ENCODE measurements at places on chromosomes 7 and 10.

GRCh38 chr10:43194266-43194665 lies 56.0 kb downstream of the CSGALNACT2 start:
- DNase-seq, result no peak

DNA sequence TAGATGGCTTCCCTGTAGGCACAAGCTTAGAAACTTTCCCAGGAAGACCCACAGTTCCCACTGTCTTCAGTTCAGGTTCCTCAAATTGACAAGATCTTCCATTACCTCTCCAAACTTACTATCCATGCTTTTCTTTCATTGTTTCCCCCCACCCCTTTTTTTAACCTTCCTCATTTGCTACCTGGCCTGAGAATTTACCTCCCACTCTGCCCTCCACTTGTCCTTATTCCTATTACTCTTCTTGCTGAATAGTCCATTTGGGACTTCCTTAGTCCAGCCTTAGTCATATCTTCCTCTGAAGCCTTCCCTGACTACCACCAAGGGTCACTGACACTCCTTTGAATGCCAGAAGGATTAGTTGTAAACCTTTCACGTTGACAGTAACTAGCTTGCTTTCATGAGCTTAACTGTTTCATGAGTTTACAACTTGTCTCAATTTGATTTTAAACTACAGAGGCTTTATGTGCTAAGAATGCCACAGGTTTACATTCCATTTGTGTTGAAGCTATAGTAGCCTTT lies 1.2 kb upstream of the CALU start:
- no peak for DNase-seq

DNA sequence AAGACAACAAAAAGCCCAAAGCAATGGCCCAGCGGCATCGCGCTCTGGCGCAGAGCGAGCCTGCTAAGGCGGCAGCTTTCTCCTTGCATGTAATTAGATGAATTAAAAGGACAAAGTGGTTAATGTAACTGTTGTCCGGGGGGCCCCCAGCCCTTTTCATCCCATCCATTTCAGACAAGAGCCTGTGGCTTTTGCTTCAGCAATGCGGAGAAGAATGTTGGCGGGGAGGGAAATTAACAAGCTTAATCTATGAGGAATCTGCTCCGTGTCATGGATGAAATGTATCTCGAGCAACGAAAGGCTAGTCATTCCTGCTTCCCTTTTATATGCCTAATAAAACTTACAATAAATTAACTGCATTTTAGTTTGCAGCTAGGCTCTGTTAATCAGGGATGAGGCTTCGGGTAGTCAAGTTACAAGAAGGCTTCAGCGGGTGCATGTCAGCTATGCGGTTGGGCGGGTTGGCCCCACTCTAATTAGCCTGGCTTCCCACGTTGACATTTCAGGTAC lies 203.3 kb downstream of the BUB3 start:
- DNase-seq, result no peak

DNA sequence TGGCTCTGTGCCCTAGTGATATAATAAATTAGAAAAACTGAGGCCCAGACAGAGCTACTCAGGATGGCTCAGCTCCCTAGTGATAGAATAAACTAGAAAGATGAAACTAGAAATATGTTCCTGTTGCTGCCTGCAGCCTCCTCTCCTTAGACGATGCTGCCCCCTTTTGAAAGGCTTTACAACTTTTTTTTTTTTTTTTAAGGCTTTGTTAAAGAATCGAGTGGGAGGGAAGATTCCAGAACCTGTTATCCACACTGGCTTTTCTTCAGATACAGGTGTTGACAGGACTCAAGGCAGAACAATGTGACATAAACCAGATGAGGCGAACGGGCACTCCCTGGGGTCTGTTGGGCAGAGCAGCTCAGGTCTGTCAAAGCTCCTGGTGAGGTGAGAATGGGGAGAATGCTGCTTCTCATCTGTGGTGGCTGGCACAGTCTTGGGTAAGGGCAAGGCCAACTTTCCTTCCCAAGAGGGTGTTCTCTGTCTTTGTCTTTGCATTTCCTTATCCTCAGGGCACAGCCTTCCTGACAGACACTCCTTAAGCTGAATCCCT lies 175.1 kb downstream of the COBL start:
- DNase-seq, result no peak

GRCh38 chr7:110454713-110455112 lies 636.2 kb upstream of the LRRN3 start:
- DNase-seq, result no peak

DNA sequence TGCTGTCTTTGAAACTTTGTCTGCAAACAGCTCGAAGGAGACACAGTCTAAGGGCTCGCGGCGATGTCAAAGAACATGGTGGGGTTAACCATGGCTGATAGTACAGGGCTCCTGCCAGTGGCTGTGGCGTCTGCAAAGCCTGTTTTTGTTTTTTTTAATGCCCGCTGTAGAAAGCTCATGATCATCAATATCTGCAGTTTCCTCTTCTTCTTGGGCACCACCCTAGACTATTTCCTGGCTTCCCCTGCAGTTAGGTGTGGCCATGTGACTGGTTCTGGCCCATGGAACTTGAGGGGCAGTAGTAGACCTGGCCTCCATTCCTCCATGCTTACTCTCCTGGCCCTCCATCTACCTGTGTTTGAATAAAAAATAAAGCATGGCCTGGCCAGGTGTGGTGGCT lies 21.8 kb upstream of the SAMD8 start:
- DNase-seq, result no peak

- no peak for DNase-seq
Observed at GRCh38 chr10:74006269-74006668, 8.4 kb downstream of the VCL start.

DNA sequence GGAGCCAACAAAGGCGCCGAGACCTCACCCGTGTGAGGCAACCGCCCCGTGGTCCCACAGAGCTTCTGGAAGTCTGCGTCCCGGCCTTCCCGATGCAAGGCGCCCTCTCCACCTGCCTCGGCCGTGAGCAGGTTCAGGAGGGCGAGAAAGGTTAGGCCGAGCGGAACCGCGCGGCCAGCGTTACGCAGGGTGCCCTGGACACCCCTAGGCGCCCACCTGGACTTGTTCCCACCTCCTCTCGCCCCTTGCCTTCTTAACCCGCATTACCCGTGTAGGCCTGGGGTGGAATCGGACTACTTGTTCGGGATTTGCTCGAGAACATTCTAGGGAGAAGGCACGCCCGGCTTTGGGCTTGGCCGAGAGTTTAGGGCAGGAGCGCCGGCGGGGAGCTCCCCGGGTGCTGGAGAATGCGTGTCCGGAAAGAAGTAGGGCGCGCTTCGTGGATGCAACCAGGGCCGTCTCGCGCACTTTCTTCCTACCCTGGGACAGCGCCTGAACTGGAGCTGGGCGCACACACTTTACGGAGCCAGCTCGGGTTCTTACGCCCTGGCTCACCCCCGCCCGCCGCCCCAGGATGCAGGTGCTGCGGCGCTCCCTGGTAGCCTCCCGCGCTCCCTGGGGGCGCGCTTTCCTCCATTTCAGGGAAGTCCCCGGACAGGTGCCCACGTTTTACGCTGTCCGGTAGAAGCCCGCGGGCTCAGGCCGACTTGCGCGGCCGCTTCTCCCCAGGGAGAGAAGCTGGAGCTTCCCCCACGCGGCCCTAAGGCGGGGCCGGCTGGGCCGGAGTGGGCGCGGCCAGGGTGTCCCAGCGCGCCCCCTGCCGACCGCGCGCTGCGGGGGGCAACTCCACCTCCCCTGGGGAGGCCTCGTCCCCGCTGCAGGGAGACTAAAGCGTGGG lies 74.5 kb downstream of the INSIG1 start:
- no peak for DNase-seq

GRCh38 chr7:112951070-112951469 lies 135.6 kb downstream of the GPR85 start:
- DNase-seq, result no peak

GRCh38 chr10:66843396-66843795 lies 82.4 kb upstream of the LRRTM3 start:
- DNase-seq, result no peak

GRCh38 chr10:47361293-47361692 lies 13.1 kb downstream of the RBP3 start:
- no peak for DNase-seq

All from ovary (tissue), 10 donors.